ENCODE measurements at places on chromosomes 11 and 22.

DNA sequence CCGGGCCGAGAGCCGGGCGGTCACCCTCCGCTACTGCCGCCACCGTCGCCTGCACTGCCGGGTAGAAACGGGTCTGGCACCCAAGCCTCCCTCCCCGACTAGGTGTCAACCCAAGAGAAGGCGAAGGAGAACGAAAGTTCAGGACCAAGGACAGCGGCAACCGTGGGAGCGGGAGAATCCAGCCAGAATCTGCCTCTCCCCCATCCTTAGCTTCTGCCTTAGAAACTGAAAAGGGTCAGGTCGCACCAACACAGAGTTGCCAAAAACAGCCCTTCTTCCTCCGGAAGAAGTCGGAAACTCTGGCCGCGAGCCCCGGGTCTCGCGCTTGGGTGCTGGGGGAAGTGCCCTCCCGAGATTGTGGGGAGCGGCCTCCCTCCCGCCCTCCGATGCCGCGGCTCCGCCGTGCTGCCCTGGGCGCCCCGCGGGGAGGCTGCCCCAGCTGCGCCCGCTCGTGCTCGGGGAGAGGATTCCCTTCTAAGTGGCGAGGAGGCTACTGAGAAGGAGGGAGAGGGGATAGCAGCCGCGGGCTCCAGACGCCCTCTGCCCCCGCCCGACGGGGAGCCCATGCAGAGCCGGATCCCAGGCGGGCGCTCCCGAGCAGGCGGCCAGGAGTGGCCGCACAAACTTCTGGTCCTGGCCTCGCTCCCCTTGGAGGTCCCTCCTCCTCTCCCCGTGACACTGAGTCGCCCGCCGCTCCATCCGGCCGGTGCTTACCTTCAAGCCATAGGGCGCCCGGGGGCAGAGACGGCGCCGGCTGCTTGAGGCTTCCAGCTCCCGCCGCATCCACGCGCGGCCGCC, 637 bp downstream of the DRD2 start:
- H3K4me3 ChIP-seq: no peak overlapping the region
- H3K36me3 ChIP-seq: no peaks in the 10 kb centered on the region
- peaks cover 75% of the 10 kb centered on the region for H3K27me3 ChIP-seq
- H3K27ac ChIP-seq: no peak overlapping the region

- peaks cover 44% of the 10 kb centered on the region for H3K27me3 ChIP-seq
- H3K27ac ChIP-seq: no peak overlapping the region
- H3K4me3 ChIP-seq: no peak overlapping the region
- no peaks in the 10 kb centered on the region for H3K36me3 ChIP-seq
Measured at GRCh38 chr11:119878990-119879389, 150.0 kb upstream of the NECTIN1 start.

DNA sequence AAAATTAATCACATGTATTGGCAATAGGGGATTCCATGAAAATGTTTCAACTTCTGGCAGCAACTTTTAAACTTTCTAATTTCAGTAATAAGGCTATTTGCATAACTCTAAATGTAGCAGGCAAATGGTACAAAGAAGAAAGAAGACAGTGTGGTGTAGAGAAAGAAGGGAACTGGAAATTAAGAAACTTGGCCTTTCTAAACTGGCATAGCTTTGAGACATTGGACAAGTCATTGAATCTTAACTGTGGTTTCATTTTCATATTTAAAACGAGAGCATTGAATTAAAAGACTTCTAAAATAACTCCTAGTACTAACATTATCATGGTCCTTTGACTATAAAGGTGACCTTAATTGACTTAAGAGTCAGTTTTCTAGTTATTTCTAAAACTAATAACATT, 125.0 kb downstream of the UVRAG start:
- no peak overlapping the region for H3K27ac ChIP-seq
- no peaks in the 10 kb centered on the region for H3K36me3 ChIP-seq
- no peak overlapping the region for H3K4me3 ChIP-seq
- peaks cover 14% of the 10 kb centered on the region for H3K4me1 ChIP-seq

DNA sequence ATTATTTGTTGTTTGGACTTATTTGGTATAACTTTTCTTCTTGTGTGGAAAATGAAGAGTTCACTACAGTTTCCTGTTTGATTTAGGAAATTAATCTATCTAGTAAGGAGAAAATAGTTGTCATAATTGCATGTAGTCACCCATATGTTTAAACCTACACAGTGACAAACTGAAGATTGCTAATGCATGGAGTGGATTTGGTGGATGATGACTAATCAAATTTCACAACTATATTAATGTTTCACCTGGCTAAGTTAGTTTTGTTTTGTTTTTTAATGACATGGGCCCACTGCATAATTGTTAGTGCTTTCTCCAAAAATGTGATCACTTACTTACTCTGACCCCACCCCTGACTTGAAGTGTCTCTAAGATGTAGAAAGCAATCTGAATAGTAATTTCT, 170.6 kb downstream of the DYNC2H1 start:
- H3K36me3 ChIP-seq: no peaks in the 10 kb centered on the region
- peaks cover 27% of the 10 kb centered on the region for H3K4me1 ChIP-seq
- DNase-seq: peak; percentile 23

- no peak overlapping the region for H3K27ac ChIP-seq
- no peaks in the 10 kb centered on the region for H3K36me3 ChIP-seq
- no peak overlapping the region for H3K4me3 ChIP-seq
- DNase-seq: no peak
Measured at GRCh38 chr11:1852271-1852876, 510 bp upstream of the LSP1 start.

DNA sequence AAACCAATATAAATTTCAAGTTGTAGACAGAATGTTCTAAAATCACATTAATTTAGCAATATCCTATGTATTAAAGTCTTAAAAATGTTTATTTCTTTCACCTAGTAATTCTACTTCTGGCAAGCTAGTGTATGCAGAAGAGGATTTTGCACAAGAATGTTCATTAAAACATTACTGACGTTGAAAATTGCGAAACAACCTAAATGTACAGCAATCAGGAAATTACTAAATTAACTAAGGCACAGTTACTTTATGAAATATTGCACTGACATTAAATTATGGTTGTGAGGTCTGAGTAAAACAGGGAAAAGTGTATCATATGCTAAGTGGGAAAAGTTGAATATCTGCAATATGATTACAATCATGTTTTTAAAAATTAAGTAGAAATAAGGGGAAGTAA, 4.1 kb downstream of the SLC36A4 start:
- H3K36me3 ChIP-seq: no peaks in the 10 kb centered on the region
- H3K27ac ChIP-seq: no peak overlapping the region
- no peaks in the 10 kb centered on the region for H3K27me3 ChIP-seq
- no peak overlapping the region for H3K4me3 ChIP-seq
- H3K4me1 ChIP-seq: no peaks in the 10 kb centered on the region

DNA sequence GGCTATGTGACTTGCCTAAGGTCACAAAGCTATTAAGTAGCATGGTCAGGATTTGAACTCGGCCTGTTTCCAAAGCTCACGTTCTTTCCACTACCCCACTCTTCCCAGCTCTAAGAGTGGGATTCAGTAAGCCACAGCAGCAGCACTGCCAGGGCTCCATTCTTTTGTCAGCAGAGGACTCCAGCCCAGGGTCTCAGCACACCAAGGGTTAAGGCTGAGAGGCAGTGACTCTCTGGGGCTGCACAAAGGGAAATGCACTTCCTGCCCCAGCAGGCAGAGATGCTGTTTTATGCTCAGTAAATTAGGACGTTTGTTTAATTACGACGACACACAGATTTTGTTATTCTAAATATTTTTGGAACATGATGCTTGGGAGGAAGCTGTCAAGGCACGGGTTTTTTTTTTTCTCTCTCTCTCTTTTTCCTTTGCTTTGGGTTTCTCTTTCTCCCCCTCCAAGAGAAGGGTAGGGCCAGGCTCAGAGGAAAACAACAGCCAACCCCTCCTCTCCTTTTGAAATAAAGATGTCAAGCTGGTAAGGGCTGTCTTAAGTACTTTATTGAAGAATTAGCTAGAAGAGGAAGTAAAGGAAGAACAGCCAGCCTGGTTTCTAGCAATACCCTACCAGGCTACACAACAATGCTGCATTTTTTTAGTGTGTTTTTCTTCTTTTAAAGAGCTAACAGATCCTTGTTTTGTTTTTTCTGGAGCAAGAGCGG, 2.8 kb downstream of the MYH9 start:
- no peaks in the 10 kb centered on the region for H3K36me3 ChIP-seq
- peak; percentile 38 for DNase-seq
- H3K27me3 ChIP-seq: no peaks in the 10 kb centered on the region
- H3K4me3 ChIP-seq: peak overlapping the region; percentile 91

GRCh38 chr22:38118182-38118581, 7.7 kb upstream of the BAIAP2L2 start:
- no peak for DNase-seq
- no peak overlapping the region for H3K4me3 ChIP-seq
- no peaks in the 10 kb centered on the region for H3K4me1 ChIP-seq
- H3K27me3 ChIP-seq: no peaks in the 10 kb centered on the region

DNA sequence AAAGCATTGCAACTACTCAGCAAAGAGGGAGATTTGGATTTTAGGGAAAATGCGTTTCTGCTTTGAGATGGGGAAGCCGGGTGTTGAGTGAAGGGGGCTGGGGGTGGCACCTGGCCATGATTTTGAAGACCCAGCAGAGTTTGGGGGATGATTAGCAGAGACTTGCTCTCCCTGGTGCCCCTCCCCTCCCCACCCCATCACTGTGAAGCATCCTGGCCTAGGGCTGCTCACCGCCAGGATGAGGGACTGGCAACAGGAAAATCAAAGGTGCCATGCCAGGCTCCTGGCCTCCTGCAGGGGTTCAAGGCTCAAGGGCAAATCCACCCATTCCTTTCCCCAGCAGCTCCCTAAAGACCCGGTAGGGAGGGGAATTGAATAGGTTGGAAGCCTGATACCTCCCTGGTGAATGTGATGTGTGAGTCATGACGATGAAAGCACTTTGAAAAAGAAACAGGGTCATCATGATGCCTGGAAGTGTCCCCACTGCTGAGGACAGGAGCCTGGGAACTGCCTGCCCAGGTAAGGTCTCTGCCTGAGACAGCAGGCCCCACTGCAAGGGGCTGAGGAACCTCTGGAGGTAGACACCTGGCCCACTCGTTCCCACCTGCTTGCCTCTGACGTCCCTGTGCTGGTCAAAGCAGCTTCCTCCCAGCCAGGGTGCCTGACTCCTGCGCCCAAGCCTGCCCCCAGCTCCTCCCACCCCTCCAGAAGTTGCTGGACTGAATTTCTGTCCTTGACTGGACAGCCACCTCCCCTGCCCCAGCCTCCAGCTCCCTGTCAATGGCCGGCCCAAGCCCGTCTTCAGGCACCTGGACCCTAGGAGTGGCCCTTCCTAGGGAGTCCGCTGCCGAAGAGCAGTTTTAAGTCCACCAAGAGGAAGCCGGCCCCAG, 1.7 kb downstream of the CHST1 start:
- H3K27ac ChIP-seq: no peak overlapping the region
- no peaks in the 10 kb centered on the region for H3K36me3 ChIP-seq
- H3K27me3 ChIP-seq: peaks cover 43% of the 10 kb centered on the region

DNA sequence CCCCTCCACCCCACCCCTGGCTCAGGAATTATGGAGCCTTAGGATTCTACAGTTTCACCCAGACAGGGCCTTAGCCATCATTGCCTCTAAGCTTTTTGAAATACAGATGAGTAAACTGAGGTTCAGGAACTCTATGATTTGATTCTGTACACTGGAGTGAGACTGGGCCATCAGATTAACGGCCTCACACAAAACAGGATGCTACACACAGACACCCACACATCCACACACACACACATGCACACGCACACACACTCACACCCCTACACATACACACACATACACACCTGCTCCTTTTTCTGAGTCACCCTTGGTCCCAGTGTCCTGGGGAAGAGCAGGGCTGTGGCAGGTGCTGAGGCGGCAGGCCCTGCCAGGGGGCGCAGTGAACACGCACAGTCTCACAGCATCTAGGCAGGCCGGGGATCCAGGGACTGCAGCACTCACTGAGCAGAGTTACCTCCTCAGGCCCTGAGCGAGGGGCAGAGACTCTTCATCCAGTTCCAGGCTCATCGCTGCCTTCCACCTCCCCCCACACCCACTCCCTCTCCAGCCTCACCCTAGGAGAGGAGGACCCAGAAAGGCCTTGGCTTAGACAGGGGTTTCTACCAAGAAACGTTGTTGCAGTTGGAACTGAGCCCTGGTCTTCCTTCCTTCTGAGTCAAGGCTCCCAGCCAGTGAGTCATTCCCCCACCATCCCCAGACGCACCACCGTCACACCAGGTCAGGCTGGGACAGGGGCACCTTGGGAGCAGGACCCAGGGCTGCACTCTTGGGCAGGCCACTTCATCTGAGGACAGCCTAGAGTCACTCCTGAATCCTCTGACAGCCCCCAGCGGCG, 89.8 kb upstream of the PARVA start:
- no peaks in the 10 kb centered on the region for H3K36me3 ChIP-seq
- H3K4me1 ChIP-seq: peaks cover 59% of the 10 kb centered on the region
- peak; percentile 99 for DNase-seq
- no peaks in the 10 kb centered on the region for H3K27me3 ChIP-seq
- peak overlapping the region; percentile 61 for H3K4me3 ChIP-seq
- peak overlapping the region; percentile 100 for H3K27ac ChIP-seq

GRCh38 chr11:34997952-34998528, 81.6 kb downstream of the PDHX start:
- peak overlapping the region; percentile 21 for H3K27ac ChIP-seq
- DNase-seq: peak; percentile 70
- peaks cover 25% of the 10 kb centered on the region for H3K4me1 ChIP-seq
- H3K4me3 ChIP-seq: peak overlapping the region; percentile 12
- H3K36me3 ChIP-seq: 0 out of 2 replicates have a peak, but pooled peaks cover 8% of the 10 kb centered on the region
- no peaks in the 10 kb centered on the region for H3K27me3 ChIP-seq

DNA sequence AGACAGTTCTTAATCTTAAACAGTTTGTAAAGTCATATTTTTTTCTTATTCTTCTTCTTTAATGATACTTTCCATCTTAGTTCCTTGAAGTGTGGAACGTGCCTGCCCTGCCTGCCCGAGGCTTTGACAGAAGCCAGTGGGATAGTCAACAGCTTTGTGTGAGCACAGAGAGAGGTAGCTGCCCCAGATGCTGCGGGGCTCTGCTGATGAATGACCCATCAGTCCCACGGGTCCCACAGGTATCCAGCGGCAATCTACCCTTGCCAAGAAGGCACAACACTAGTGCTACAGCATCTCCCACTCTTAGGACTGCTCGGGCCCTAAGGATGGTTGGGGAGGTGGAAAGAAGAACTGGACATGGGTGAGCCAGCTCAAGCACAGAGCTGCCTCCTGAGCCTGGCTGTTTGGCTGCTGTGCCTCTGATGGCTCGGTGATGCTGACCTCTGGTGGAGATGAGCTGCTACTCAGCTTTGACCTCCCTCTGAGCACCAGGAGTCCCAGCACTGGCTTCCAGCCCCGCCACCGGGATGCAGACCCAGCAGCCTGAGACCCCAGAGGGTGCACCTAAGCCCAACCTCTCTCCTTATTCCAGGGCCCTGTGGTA, 11.8 kb upstream of the APLNR start:
- H3K27me3 ChIP-seq: no peaks in the 10 kb centered on the region
- peaks cover 10% of the 10 kb centered on the region for H3K4me1 ChIP-seq
- peak overlapping the region; percentile 51 for H3K4me3 ChIP-seq
- no peak overlapping the region for H3K27ac ChIP-seq
- H3K36me3 ChIP-seq: no peaks in the 10 kb centered on the region
